ENCODE measurements at places on chromosomes 7 and 10.

GRCh38 chr10:77496941-77497420 is 140.6 kb downstream of the KCNMA1 start:
- DNase-seq, result peak; percentile 8

DNA sequence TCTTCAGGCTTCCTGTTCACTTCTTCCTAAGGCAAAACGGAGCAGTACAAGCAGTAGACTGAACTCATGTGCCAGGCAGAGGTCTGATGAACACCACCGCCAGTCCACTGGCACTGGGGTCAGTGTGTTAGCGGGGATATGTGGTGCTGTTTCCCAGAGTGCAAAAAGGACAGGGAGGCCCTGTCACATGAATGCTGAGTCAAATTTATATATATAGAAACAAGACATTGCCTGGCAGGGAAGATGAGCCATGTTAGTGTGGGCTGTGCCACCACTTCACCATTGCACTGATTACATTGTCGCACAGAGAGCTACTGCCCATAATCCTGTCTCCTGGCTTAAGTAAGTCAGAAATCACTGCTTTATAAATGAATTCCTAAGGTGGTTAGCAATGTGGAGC is 122.2 kb upstream of the AMPH start:
- no peak for DNase-seq

DNA sequence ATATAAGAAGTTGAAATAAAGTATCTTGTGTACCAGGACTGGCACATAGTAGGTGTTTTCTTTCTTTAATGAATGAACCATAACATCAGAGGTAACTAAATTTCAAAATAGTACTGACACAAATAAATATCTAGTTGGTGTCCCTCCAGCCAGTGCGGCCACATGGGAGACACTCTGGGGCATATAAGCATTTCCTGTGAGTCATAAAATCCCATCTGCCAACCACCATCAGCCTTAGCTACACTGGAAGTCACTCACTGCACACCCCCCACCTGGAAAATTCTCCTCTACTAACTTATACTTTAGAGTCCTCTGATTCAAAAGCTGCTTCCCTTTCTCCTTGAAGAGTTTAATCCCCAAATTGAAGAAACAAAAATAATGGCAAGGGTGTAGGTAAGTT is 32.5 kb downstream of the DYDC1 start:
- DNase-seq, result no peak

DNA sequence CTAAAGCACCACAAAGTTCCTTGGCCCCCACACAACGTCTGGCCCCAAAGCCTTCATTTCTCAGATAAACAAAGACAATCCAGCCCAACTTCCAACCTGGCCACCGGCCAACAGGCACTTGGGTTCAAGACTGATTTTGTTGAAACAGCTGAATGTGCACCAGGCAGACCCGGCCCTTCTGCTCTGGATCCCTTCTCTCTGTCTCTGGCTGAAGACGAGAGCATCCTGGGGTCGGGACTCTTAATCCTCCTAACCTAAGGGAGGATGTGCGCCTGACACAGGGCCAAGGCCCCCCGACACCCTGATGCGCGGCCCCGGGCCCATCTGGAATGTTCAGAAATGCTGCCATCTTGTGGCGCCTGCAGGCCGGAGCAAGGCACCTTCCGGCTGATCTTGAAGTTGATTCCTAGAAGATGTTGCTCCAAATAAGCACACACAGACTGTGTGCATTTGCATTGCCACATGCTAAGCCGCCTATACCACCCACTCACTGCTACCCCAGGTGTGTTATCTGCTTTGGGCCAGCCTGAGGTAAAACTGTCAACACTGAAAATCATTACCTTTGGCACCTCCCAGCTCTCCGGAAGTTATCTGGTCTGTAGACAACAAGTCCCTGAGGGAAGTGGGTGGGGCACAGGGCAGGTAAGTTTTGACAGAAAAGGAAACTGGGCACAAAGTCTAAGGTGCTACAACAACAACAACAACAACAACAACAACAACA is 98.4 kb upstream of the HABP2 start:
- DNase-seq, result peak; percentile 27

DNA sequence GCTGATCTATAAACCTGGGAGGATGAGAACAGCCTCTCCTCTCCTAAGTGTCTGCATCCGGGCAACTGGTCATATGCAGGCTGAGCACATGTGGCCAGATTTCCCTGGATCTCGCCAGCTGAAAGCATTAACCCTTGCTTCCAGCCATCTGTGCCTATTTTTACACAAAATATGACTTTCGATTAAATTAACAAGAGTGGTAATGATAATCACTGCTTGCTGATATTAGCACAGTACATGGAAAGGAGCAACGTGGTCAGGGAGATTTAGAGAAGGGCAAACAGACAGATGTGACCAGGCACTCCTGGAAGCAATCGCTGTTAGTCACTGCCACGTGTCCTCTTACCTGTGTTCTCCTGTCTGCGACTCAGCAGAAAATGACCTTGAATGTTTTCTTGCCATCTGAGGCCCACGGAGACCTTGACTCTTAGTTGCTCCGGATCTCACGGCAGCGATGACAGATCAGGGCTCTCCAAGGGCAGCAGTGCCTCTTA is 59.5 kb upstream of the NPTX2 start:
- no peak for DNase-seq

DNA sequence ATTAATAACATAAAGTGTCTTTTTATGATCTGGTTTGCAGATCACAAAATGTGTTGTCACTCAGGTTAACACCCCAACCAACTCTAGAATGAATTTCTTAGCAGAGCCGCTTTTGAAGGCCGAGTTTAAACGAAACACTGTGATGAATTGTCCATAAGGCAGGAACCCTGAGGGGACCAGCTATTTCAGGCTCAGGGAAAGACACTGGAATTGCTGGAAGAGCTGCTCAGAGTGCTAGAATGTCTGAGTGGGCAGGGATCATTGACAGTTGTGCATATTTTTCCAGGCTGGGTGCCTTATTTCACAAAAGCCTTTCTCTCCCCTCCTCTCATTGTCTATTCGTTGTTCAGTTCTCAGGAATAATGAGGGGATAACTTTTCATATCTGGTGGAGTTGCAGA is 68.7 kb upstream of the PRKG1 start:
- DNase-seq, result no peak

DNA sequence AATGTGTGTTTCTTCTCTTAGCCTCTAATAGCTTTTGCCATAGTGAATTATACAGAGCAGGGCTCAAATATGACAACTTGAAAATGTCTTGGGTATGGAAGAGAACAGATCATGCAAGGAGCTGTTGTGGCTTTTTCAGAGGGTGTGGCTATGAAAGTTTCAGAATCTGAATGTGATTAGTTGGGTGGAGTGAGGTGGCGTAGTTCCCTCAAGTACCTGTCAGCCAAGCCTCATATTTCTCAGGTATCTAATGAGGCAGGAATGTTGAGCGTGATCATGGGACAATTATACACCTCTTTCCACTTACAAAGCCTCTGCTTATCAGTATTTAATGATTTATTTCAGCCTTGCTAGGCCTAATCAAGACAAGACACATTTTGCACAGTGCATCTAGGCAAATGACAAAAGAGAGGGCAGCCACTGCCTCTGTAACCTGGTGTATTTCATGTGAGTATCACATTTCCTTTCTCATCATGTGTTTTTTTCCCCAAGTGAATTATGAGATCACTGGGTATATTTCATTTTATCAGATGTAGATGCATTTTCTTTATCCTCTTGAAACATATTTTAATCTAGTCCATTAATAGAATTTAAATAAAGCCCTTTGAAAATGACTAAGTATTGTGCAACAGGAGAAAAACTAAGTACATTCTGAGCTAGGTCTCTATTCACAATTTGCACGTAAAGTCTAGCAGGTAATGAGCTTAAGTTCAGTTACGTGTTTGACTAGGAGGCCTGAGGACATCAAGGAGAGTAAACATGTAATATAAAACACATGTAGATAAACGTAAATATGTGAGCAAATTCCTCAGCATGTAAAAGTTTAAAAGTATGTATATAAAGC is 644.4 kb upstream of the IGFBP3 start:
- DNase-seq, result no peak

DNA sequence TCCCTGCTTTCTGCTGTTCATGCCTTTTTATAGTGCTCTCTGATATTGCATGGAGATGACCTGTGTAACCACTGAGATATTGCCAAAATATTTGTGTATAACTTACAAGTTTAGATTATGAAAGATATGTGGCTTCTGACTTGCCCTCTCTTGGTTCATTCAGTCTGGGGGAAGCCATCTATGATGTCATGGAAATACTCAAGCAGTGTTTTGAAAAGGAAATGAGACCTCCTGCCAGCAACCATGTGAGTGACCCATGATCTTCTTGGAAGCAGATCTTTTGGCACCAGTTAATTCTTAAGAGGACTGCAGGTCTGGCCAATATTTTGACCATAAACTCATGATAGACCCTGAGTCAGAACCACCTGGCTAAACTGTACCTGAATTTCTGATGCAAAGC is 183.0 kb downstream of the THSD7A start:
- no peak for DNase-seq

DNA sequence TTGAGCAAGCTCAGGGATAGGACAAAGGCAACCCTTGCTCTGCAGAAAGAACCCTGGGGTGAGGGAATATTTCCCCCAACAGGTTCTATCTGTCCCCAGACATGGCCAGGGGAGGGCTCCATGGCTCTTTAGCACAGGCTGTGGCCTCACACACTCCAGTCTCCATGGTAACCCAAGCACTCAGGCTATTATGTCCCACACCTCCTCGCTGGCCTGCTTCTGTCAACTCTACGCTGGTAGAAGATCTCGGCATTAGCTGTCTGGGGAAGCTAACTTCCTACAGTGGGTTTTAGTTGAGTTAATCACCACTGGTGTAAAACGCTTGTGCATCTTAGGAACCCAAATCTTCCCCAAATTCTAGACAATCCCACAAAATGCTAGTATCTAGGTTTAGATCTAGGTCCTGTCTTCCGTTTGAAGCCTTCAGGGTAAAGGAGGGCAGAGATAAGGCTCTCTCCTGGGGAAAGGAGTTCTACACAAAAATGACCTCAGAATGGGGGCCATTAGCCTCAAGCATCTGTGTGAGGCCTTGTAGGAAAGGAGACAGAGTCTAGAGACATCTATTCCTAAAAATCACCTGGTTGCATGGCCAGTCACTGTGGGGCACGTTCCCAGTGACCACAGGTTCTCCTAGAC is 36.7 kb upstream of the SLIT1 start:
- DNase-seq, result no peak

- no peak for DNase-seq
These were observed 1.2 kb upstream of the PALS2 start for GRCh38 chr7:24572016-24572392.

- no peak for DNase-seq
These were observed 192.9 kb upstream of the VSTM2A start for GRCh38 chr7:54349229-54349628.

- DNase-seq, result no peak
These were observed 345.7 kb downstream of the PTPRN2 start for GRCh38 chr7:158241919-158242318.

- no peak for DNase-seq
These were observed 71.1 kb upstream of the CFAP46 start for GRCh38 chr10:133013463-133013862.

DNA sequence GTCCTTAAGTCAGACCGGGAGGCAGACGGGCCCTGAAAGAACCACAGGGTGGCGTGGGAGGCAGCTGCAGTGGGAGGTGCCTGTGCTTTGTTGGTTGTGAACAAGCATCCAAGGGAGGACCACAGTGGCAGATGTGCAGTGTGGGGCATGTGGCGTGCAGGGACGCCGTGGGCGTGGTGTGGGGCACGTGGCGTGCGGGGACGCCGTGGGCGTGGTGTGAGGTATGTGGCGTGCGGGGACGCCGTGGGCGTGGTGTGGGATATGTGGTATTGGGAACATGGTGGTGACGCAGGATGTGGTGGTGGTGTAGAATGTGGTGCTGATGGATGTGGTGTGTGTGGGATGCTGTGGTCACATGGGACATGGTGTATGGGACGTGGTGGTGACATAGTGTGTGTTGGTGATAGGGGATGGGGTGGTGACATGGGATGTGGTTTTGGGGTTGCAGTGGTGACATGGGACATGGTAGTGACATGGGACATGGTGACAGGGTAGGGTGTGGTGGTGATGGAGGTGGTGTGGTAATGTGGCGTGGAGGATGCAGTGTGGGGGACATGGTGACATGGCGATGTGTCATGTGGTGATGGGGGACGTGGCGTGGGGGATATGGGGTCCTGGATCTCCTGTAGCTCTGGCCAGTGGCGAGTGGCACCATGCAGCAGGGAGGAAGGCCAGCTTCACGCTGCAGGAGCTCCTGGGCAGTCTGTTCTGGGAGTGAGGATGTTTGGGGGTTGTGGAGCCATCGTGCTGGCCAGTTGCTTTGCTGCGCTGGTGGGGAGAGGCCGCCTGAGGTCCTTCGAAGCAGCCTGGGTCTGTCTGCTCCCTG is 78.8 kb downstream of the INPP5A start:
- DNase-seq, result no peak

GRCh38 chr7:50212666-50213621 is 91.6 kb upstream of the IKZF1 start:
- no peak for DNase-seq

DNA sequence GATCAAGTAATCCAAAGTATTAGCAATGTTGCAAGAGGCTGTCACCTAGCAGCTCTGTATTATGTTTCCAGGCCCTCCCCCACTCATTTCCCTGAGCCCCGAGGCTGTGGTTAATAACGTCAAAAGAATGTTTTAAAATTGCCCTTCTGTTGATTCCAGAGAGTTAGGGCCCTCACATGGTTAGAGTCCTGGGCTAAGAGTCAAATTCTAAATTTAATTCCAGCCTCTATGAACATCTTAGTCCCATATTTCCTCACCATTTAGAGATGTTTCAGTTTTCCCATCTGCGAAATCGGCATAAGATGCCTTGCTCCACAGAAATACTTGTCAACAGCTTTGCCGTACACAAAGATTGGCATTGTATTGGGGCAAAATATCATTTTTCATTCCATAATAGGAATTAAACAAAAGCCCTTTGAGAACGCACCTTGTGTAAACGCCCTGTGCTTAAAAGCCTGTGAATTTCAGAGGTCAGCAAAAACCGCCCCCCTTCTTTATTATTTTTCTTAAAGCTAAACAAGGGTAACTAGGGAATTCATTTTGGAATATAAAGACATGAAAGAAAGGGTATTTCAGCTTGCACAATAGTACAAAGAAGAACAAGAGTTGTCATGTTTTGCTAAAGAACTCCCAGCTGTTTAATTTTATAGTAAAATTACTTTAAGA is 135.8 kb downstream of the ARID5B start:
- no peak for DNase-seq

- DNase-seq, result no peak
These were observed 21.4 kb upstream of the ASZ1 start for GRCh38 chr7:117448655-117449054.

DNA sequence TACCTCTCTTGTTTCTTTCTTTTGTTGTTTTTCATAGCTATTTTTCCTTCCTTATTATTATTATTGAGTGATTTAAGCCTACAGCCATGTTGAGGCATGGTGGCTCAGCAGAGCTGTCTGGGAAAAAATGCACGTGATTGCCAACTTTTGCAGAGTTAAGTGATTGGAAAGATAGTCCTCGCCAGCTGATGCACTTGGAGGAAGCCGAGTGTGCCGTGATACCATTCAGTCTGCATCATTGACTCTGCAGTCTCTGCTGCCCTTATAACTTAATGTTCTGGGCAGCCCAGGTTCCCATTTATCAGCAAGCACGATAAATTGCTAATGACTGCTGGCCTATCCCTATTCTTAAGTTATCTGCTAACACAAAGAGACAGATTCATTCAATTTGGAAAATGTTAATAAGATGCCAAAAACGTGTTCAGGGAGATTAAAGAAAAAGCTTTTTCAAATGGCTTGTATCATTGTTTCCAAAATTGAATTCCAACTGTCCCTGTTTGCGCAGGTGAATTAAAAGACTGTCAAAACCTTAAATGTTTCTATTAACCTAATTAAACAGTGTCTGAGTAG is 232.9 kb upstream of the NPY start:
- no peak for DNase-seq

Measured in midbrain (tissue), 1 donor.